ENCODE measurements at places on chromosomes 2 and 18.

DNA sequence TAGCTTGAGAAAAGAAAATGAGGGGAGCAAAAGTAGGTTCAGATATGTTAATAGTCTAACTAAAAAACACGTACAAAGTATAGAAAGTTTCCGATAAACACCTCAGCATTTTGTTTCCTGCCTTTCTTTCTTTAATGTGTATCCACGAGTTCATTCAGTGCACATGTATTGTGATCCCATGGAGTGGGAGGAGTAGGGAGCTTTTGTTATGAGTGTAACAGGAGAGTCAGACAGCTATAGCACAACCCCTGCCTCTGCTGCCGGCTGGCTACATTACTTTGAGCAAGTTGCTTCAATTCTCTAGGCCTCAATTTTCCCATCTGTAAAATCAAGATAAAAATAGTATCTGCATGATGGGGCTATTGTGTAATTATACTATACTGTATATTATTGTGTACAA lies 249.2 kb upstream of the FIGN start:
- no peak for DNase-seq

DNA sequence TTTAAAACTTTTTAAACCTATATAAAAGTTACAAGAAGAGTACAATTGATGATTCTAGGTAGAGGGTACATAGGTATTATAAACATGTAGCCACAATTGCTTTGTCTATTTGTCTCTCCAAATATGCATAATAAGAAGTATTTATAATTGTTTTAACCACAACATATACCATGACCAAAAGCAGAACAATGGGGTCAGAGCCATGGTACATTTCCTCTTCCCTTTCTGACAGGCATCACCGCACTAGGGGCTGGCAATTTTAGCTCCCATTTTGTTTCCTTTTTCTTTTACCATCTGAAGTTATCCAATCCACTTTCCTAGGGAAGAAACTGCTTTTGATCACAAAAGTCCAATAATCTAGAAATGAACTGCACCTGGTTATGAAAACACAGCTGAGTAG lies 49.3 kb downstream of the TMX3 start:
- DNase-seq: no peak

DNA sequence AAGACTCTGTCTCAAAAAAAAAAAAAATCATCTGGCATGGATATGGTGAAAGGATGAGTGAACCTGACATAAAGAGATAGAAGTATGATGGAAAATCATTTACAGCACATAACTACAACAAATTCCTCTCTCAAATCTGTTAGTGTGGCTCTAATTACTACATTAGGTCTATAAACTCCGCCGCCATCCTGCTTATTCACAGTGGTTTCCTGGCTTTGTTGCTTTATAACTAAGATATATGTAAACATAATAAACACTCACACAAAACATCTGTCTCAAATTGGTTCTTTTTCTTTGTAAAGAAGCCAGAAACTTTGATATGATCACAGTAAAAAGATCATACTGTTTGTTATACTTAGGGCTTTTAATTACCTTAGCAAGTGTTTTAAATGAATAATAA lies 412.6 kb upstream of the FAM98A start:
- no peak for DNase-seq

GRCh38 chr2:120778244-120778643 lies 42.6 kb downstream of the GLI2 start:
- DNase-seq: no peak

GRCh38 chr2:236569573-236569973 lies at the start of gene ACKR3:
Gene ACKR3, plus strand, starts transcription at chr2:236569825. Its CDS starts 10,641 bp downstream, at chr2:236580466.
- peak; percentile 36 for DNase-seq

GRCh38 chr2:147980940-147981528 lies 39.5 kb downstream of the ORC4 start:
- no peak for DNase-seq

DNA sequence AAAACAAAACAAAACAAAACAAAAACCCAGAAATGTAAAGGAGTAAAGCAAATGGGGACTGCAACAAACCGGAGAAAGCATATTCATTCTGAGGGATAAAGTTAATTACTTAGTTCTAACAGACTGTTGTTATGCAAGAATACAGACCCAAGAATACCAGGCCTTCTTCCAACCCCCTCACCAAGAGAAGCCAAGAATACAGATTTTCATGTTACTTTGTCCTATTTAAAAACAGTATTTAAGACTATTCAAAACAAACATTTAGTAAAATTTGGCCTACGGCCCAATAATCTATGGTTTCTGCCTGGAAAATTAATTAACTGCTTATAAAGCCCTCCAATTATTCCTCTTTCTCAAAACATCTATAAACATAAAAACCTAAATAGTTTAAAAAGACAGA lies 91.4 kb downstream of the USP34 start:
- no peak for DNase-seq

Measured in stimulated activated CD4-positive, alpha-beta T cell treated with anti-CD3 and anti-CD28 coated beads, Interleukin-12 subunit alpha, Interleukin-12 subunit beta, amount 100 ng/mL, for 48 hours (primary cell).